GM04503 (cell line): ENCODE measurements at places on chromosomes 1 and 21.

DNA sequence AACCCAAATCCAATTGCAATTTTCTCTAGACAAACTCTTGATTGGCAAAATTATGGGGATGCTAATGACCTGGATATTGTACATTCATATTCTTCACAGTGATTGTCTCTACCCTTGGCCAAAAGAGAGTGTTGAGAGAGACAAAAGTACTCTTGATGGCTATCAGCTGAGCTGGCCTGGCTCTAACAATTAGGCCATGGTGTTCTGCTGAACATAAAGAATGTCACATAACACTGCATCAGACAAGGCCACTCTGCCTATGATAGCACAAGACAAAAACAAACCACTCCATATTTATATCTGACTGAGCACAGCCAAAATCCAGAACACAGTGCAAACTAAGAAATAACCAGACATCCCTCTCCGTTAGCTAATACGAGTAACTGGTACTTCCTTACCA lies 101.7 kb downstream of the ADAMTS1 start:
- no peak for DNase-seq

GRCh38 chr1:109395602-109396512 lies 1.9 kb downstream of the SORT1 start:
- DNase-seq: no peak

- no peak for DNase-seq
Observed at GRCh38 chr1:234134878-234135277, 230.4 kb downstream of the SLC35F3 start.

DNA sequence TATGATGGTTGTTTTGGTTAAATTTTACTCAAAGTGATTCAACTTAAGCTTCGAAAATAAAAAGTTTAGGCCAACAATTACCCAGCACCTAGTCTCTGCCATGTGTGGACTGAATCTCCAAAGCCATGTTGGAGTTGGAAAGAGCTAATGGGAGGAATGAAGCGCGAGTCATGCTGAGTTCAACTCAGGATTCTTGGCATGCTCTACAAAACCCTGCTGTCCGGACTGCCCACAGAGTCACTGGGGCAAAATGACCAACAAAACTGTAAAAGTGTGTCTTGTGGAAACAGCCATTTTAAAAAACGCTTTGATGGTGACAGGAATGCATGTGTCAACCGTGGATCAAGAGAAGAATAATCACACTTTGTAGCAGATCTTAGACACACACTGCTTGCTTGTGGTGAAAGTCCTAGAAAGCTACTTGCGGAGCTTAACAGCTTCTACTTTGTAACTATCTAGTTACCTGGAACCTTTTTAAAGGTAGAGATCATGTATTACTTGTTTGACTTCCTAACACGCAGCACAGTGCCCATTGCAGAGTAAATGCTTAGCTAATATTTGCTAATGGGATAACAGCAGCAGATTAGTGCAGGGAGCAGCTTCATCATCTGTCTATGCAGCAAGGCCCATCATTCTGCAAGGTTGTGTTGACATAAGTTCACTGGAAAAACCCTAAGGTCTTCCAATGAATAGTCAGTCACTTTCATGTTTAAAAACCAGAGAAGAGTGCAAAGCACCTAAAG lies 7.0 kb upstream of the GBP6 start:
- DNase-seq: peak; percentile 55

GRCh38 chr1:46643368-46643775 lies 24.8 kb downstream of the ATPAF1 start:
- peak; percentile 88 for DNase-seq

- no peak for DNase-seq
Observed at GRCh38 chr1:10361515-10361914, 37.3 kb upstream of the PGD start.

DNA sequence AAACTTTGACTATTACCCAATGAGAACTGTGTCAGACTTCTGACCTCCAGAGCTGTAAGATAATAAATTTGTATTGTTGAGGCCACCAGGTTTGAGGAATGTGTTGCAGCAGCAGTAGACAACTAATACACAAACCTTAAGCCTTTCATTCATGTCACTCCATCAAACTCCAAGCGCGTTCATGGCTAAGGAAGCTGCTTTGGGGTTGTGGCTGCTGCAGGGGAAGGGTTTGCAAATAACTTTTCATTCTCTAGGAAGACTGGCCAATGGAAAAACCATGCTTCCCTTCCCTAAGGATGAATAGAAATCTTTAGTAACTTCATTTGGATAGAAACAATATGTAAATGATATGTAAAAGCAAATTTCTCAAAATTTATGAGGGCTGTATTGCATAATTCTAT lies 170.4 kb downstream of the RHOU start:
- no peak for DNase-seq

GRCh38 chr1:172699111-172699510 lies 40.2 kb downstream of the FASLG start:
- no peak for DNase-seq

GRCh38 chr1:214241060-214241459 lies 39.9 kb upstream of the SMYD2 start:
- DNase-seq: no peak

DNA sequence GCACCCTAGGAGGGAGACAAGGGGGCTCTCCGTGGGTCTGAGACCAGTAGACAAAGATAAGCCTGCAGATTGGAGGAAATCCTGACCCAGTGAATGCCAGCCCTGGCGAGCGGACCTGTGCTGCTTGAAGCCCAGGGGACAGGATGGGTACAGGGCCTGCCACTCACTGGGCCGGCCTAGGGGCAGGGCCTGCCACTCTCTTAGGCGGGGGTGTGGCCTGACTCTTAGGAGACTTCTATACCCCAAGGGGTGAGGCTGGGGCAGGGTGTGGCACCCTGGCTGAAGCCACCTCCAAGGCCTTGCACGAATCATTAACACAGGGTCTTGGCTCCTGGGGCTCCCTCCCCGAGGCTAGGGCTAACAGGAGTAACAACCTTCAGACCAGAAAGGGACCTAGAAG lies 30.7 kb downstream of the TRIM62 start:
- no peak for DNase-seq

DNA sequence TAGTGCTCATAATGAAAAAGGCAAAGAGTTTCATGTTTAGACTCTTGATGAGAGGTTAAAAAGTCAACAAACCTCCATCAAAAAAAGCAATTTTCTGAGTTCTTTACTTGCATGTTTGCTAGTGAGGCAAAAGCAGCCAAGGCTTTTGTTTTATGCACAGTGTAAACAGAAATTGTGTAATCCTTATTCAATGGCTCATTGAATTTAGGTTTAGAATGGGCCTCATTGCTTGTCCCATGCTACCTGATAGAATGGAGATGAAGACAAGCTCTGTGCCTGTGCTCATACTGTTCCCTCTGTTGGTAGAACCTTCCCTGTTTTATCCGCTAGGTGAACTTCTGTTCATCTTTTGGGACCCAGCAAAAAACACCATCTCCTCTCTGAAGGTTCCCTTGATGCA lies 10.0 kb upstream of the LRRC8D start:
- DNase-seq: no peak

- no peak for DNase-seq
Observed at GRCh38 chr21:16421965-16422364, 692.2 kb downstream of the USP25 start.

GRCh38 chr1:226654046-226654667 lies 84.9 kb downstream of the ITPKB start:
- no peak for DNase-seq

DNA sequence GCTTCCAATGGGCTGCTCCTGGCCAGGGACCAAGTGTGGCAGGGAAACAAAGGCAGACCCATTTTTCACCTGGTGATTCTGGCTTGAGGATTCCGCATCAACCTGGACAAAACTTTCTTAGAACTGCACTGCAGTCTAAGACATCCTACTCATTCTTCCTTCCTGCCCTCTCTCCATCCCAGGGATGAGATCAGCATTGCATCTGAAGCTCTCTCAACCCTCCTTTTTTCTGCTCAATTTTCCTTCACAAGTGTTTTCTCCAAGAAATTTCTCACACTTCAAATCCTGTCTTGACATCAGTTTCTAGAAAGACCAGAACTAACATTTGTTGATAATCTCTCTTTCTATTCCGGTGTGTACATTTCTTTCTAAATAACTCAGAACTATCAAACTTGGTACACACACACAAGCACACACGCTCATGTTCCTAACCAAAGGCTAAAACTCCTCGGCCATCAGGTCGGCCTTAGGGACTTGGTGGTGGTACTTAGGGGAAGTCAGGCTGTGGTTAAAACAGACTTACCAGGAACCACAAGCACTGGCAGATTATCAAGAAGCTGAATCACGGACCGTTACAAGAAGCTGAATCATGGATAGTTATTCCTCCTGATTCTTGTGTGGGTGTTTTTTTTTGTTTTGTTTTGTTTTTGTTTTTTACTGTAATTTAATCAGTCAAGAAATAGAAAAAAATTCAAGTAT lies 21.0 kb upstream of the CXADR start:
- DNase-seq: peak; percentile 88

DNA sequence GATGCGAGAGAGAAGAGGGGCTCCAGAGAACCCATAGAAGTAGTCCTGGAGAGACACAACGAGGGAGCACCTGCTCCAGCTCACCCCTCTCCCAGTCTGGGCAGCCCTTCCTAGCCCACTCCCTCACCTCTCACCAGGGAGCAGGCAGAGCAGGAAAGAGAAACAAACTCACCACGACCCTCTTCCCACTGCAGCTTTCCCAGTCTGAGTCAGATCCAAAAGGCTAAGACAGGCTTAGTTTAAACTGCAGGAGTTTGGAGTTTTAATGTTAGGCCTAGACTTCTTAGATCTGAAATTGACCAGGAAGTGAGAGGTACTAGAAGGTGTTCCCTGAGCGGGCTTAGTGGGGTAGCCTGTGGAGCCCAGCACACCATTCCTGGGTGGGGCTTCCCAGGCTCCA lies 29.6 kb downstream of the SLC1A7 start:
- no peak for DNase-seq

DNA sequence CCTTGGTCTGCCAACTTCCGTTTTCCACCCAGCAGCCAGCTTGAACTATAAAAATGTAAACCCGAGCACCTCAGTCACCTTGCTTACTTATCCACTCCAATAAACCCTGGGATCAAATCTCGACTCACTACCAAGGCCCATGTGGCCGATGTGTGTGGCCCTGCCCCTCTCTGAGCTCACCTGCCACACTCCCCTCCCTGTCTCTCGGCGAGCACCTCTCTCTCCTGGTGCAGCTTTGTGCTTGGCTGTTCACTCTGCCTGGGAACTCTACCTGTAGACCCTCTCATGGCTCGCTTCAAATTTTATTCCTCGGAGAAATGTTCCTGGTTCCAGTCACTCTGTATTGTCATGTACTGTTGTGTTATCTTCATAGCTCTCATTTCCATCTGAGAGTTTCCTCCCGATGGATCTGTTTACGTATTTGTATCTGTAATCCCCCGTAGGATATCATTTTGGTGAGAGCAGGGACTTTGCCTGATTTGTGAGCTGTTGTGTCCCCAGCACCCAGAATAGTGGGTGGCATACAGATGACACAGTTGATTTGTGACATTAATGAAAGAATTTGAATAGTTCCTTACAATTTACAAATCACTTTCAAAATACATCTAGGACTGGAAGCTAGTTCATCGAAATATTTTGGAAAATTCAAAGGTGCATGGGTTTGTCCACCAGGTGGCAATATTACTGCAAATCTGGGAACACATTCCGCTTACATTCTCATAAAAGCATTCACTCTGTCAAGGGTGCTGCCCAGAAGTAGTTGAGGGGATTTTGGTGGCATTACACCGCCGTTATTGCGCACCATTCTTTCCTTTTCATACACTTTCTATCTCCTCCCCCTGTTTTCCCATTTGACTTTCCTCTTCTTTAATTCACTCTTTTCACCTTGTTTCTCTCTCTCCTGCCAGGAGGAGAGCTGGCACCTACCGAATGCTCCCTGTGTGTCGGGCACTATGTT lies 95.3 kb downstream of the ABCA4 start:
- no peak for DNase-seq

DNA sequence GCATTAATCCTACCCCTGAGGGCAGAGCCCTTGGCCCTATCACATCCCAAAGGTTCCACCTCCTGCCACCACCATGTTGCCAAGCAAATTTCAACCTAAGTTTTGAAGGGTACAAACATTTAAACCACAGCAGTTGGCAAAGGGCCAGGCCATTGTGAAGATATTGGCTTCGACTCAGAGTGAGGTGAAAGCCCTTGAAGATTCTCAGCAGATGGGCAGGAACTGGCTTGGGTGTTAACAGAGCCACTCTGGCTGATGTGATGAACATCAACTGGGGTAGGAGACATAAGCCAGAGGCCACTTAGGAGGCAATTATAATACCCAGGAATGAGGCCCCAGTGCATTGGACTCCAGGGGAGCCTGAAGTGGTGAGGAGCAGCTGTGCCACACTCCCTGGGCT lies 207.7 kb upstream of the KAZN start:
- DNase-seq: no peak

- DNase-seq: no peak
Observed at GRCh38 chr1:165686971-165687433, 11.4 kb downstream of the ALDH9A1 start.

DNA sequence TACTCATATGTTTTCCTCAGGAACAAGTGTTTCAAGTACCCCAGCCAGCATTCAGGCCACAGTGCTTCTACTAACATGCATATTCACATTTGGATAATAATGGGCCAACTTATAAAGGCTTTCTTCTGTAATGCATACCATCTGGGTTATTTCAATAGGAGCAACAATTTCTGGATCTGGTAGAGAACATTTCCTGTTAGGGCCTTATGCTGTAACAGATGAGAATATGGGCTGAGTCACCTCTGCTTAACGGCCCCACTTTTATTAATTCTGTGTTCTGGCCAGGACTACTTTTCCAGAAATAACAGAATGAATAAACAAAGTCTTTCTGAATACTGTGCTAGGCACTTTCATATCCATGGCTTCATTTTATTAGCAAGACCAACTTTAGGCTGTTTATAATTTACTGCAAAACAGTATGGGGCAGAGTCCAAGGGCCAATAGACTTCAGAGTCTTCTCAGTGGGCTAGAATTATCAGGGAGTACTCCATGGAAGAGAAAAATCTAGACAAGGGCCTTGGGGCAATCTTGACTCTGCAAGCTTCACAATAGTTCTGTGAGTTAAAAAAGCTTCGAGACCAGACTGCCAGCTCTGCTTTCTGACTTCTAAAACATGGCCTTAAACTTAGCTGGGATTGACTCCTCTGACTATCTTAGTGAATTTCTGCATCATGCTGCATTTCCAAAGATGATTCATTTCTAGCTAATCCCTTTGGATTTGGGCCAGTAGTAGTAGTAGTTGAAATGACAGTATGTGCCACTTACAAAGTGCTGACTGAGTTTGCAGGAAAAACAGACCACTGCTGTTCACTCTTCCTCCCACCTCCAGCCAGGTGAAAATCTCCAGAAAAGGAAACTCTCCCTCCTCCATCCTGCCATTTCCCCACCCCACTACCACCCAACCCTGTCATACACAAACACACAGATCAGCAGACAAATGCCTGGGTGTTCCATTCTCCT lies 8.2 kb upstream of the SSX2IP start:
- peak; percentile 82 for DNase-seq

- DNase-seq: peak; percentile 45
Observed at GRCh38 chr1:88867743-88868521, 23.4 kb downstream of the GTF2B start.

GRCh38 chr1:103108376-103109150 lies at the start of gene COL11A1:
TSS of gene COL11A1 (minus strand) at chr1:103108522. CDS start at chr1:103108178, 344 bp downstream.
- DNase-seq: no peak
